Activated T-cell treated with anti-CD3 and anti-CD28 coated beads, Interleukin-2, amount 50 U/mL, for 24 hours (primary cell): ENCODE measurements at places on chromosomes 3 and 15.

DNA sequence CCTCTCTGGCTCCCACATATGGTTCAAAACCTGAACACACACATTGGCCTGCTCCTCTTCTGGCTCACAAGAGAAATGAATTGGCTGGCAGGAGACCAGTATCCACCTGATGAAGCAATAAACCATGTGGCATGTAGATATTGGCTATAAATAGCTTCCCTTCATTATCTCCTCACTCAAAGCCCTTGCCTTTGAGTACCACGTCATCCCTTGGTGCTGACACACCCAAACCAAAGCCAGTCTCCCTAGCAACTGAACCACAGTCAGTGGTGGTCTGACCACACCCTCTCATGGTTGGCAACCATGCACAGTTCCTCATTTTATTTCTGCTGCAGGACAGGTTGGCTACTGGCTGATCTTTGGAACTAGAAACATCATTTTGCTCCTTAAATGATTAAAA is 98.8 kb downstream of the ZNF621 start:
- no peak for DNase-seq

- DNase-seq = no peak
Observed at GRCh38 chr3:53650424-53650823, 156.0 kb downstream of the CACNA1D start.

DNA sequence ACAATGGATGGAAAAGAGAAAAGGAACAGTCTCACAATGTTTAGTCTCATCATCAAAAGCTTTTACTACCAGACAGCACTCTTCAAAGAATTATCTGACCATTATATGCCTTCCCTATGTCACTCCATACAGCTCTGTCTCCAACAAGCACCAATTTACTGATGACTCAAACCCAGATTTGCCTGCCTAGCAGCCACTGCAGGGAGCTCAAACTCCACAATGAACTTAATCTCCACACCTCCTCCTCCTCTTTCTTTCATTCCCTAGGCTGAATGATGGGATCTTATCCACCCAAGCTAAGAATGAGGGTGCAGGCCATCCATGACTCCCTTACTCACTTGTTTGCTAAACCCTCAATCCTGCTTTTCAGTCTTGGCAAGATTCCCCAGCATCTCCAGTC is 45.5 kb downstream of the NBEAL2 start:
- DNase-seq = no peak

DNA sequence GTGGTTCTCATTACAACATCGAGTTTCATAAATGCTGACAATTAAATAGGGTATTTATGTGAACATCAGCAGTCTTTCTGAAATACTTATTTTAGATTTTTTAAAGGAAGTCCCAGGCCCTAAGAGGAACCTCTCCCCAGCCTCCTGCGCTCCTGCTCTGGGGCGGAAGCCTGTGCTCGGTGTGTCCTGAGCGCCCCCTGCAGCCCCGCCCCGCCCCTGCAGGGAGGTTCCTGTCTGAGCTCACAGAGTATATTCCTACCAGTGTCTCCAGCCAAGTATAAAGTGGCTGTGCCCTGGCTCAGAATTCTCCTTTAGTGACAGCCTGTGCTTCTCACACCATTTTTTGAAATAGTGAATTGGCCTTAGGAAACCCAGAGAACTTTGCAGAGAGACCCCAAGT is 567.9 kb downstream of the GOLGA6L6 start:
- no peak for DNase-seq

- no peak for DNase-seq
Observed at GRCh38 chr3:79490165-79491028, 277.4 kb downstream of the ROBO1 start.

DNA sequence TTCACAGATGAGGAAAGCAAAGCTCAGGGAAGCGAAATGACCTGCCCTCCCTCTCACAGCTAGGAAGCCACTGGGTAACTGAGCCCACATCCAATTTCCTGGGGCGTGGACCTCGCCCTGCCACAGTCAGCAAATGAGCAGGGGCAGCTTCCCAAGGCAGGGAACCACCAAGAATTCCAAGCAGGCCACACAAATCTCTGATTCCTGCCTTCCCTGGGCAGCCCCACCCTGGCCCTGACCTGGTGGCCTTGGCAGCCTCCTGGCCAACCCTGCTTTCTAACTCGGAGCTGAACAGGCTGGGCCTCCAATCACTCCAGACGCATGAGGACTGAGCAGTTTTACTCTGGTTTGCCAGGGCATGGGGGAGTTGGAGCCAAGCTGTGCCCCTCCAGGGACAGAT is 203.7 kb upstream of the TLE3 start:
- no peak for DNase-seq

GRCh38 chr3:46579756-46580286 is 13.7 kb upstream of the LRRC2 start:
- DNase-seq = no peak

DNA sequence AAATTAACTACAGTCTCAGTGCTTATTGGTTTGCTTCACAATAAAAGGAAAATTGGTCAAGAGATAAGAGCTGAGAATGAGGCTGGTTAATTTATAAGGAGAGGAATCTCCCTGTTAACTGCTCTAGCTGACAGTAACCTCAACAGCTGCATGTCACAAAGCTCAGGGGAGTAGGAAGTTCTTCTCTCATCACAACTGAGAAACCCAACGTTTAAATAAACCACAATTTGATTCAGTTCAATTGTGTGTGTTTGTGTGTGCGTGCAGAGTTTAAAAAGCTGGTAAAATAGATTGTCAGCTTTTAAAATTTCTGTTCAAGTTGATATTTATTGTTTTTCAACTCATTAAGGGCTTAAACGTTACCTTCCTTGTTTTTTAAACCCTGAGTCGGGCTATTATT is 3.5 kb upstream of the TGFBR2 start:
- no peak for DNase-seq

- DNase-seq = no peak
Observed at GRCh38 chr15:86894269-86894668, 814.6 kb downstream of the AGBL1 start.

DNA sequence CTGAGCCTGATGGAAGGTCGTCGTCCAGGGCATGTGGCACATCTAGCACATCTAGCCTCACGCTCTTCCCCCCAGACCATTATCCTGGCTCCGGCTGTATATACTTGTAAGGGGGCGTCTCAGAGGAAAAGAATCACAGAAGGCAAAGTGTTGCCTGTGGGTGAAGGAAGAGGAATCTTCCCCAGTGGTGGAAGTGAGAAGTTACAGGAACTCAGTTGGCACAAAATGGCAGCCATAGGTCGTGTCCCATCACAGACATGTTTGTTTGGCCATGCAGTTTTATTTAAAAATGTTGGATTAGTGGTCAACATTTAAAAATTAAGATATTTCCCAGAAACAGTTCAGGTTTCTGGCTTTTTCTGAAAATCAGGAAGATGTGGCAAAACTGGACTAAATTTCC is 13.6 kb downstream of the GALNT15 start:
- no peak for DNase-seq

DNA sequence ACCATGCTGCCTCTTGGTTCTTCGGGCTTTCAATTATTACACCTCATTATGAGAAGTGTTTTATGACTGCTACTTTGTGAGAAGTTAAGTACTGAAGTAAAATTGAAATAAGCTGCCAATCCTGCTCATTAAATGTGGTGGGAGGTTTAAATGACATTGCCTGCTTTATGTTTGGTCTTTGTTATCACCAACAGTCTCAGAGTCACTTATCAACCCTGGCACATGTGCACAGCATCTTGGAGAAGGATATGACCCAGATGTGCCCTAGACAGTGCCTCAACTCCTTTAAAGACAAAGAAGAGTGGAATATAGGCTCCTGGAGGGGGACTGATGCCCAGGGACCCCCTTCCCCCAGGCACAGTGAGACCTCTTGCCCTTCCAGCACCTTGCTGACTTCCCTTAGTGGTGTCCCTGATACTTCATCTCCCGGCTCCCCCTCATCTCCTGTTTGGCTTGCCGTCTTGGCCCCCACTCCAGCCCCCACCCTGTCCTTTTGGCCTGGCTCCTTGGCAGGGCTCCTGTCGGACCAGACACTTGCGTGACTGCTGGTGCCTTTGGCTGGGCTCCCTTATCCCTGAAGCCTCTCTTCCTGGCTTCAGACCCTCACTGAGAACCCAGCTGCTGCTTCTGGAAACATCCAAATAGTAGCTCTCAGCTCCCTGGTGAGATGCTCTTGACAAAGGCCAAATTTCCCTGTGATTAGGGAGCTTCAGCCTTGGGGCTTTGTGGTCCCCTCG is 39.8 kb downstream of the ARHGAP31 start:
- no peak for DNase-seq

GRCh38 chr3:171797265-171797679 is 13.0 kb downstream of the PLD1 start:
- DNase-seq = no peak

DNA sequence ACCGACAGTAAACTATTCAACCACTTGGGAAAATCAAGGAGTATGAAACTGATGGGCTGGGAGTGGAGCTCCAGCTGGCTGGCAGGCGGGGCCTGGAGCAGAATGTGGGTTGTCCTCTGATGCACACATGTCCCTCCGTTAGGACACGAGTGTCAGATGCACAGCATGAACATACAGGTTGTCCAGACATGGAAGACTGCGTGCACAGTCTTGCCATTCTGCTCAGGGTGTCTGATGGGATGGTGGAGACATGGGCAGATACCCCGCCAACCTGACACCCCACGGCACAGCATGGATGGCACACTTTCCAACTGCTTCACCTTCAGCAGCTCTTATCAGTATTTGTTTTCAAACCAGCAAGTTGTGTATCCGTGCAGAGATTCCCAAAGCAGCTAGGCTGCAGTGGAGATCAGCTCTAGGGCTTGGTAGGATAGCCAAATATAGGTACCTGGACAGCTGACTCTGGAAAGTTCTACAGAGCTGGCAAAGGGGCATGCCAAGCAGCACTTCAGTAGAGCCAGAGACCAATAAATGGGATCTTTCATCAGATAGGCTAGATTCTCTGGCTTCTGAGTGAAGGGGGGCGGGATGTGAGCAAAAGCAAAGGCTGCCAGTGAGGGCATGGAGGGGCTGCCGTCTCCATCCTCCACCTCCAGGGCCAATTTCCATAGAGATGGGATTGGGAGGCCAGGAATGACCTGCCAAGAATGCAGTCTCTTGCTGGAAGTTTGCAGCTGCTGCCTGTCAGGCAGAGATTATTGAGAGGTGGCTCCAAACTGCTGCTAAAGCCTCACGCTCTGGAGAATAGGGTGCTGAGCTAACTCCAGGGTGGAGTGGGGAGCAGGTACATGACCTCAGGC is 47.2 kb upstream of the KY start:
- DNase-seq = no peak

DNA sequence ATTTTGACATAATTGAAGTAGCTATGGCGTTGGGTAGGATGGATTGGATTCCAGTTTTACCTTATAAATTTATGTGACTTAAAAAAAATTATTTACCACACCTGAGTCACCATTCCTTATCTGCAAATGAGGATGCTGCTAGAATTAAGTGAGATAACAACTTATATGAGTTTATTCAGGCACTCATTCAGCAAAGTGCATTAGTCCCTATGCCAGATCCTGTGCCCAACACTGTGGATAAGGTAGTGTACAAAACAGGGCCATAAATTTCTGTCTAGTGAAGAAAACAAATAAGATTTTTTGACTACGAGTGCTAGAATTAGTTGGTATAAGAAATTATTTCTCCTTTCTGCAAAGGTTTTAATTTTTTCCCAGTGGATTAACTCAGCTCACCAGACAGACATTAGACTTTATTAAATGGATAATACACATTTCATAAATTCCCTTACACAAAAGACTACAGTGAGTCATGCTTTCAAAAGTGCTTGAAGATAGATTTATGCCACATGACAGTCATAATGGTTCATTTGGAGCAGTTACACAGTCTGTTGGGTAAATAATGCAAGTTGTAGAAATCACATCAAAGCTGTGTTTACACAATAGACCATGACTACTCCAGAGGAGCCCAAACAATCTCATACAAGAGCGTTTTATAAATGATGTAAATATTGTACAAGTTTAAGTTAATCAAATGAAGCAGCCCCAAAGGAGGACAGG is 129.9 kb upstream of the TGFBR2 start:
- DNase-seq = no peak

GRCh38 chr3:64533617-64534317 is 154.0 kb downstream of the ADAMTS9 start:
- DNase-seq = peak; percentile 50

DNA sequence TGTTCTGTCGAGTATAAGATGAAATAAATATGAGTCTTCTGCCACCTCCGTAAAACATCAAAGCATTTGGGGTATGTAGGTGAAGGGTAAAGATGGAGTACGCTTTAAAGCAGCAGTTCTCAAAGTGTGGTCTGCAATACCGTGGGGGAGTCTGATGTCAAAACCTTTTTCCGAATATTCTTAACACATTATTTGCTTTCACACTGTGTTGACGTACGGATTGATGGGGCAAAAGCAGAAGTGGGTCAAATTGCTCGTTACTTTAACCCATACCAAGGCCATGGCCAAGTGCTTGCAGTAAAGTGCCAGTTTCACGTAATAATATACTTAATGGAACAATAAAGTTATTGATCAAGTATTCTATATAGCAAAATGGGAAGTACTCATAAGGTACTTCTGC is 36.3 kb downstream of the PAK2 start:
- DNase-seq = no peak

DNA sequence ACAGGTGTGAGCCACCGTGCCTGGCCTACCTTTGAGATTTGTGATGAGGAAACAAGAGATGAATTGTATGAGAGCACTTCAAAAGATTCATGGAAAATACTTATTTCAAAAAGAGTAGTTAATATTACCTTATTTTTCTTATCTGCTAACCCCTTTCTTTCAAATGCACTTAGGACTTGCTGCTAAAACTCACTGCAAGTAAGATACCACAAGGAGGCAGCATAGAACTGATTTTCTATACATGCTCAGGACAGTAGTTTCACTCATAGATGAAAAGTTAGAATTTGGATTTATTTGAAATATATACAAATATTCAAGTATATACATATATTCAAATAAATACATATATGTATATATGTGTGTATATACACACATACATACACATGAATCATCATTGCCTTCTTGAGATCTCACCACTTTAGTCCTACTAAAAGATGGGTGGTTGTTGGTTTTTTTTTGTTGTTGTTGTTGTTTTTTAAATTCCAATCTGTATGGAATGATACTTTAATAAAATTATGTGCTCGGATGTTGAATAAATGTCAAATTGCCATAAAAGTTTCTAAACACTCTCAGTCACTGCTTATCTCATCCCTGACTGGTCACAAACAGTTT is 2.4 kb downstream of the CCNDBP1 start:
- DNase-seq = no peak

- DNase-seq = no peak
Observed at GRCh38 chr3:194139814-194140391, 4.0 kb downstream of the HES1 start.

DNA sequence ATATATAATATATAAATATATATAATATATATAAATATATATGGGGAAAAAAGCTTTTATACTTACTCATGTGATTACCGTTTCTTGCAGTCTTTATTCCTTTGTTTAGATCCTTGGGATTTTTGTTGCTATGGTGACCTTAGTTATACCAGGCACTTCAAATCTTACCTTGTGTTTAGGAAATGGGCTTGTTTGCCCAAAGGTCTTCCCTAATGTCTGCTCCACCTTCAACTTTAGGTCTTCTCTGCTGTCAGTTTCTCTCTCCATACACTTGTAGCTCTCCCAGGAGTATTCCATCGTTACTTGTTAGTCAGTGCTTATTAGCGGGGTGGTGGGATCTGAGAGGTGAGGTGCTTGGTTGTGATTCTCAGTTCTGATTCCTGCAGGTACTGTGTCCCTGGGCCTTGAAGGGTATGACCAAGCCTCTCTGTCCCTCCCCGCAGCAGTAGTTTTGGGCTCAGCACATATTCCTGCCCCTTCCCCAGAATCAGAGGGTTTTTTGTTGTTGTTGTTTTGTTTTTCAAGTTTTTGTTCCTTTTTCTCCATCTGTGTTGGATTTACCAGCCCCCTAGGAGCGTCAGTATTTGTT is 9.6 kb upstream of the LAMP3 start:
- DNase-seq = no peak
